ENCODE measurements at places on chromosomes 1 and 21.

GRCh38 chr21:41706678-41707077 lies 60.2 kb downstream of the RIPK4 start:
- DNase-seq, result no peak

DNA sequence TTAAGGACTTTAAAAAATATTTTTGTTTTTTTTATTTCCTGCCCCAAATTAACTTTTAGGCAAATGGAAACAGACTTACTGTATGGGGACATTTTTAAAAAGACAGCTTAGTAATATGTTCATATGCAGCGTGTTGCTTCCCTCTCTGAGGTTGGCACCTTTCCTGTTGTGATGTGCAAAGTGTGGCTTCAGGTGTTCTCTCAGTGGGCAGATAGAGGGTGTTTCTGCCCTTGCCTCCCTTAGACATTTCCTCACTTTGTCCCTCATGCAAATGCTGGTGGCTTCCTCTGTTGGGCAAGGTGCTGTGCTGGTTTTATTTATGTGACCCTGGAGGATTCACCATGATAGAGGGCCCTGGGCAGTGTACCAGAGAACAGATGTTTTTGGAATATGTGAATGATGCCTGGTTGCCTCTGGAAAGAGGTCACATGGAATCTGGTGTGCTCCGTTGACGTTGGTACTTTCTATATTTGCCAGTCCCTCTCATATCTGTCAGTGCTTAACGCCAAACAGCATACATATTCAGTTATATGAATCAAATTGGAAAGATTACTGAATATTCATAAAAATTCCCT lies 123.5 kb downstream of the PATJ start:
- peak; percentile 63 for DNase-seq

DNA sequence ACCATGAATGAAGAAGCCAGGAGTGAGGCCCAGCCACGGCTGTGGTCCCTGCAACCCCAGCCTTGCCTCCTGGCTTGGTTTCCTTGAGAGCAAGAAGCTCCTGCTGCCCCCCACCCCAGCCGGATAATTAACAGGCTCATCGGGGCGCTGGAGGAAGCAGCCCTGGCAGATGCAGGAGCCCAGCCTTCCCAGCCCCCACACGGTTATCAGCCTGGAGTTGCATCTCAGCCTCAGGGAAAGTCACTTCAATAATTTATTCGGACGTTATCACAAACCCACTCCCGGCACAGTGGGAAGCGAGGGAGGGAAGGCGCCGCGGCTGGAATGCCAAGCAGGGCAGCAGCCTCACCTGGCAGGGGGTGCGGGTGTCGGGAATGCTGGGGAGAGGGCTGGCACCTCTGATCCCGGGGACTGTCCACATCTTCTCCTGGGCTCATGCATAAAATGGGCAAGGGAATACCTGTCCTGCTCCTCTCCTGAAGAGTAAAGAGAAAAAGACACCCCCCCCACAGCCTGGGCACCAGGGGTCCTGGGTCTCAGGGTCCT lies 43.3 kb upstream of the LRP8 start:
- DNase-seq, result no peak

GRCh38 chr1:32151319-32151787 lies 28.1 kb upstream of the TXLNA start:
- no peak for DNase-seq

DNA sequence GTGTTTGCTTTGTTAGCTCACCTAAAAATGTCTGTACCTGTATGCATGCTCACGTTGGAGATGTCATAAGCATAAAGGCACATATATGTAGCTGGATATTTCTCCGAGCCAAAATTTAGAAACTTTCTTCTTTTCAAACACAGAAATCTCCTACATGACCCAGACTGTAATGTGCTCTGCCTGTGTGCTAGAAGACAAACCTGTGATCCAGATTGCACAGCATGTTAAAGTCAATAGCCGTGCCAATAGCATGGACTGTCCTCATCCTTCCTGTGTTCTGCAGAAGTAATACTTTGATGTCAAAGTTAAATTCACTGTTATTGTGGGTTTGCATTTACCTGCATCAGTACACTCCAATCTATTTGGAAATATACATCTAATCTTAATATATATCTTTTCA lies 346.2 kb upstream of the ZRANB2 start:
- DNase-seq, result no peak

DNA sequence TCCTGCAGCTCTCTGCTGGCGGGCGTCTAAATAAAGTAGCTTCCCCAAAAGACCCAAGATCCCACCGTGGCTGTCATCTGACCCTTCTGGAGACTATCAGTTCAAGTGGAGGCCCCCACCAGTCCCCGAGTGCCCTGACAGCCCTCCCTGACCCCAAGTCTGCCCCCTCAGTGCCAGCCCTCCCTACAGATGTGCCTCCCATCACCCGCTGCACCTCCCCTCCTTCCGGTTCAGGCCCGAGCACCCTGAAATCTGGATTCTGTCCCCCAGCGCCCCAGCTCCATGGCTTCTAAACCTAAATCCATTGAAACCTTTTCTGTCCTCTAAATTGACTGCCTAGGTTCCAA lies 595 bp downstream of the IL10RB start:
- peak; percentile 76 for DNase-seq

DNA sequence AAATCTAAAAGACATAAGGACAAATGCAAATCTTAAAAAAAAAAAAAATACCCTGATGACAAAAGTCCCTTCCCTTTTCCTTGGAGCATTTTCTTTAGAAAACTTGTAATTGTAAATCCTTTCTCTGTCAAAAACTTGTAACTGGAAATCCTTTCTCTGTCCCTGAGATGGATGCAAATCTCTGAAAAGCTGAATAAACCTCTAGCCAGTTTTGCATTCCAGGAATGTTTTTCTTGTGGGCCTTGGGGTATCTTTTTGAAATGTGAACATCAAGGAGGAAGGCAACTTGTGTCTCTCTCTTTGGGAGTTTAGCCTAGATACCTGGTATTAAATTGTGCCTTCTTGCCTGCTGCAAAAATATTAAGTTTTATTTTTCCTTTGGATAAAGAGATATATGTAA lies 305.3 kb downstream of the KCNT2 start:
- DNase-seq, result no peak

DNA sequence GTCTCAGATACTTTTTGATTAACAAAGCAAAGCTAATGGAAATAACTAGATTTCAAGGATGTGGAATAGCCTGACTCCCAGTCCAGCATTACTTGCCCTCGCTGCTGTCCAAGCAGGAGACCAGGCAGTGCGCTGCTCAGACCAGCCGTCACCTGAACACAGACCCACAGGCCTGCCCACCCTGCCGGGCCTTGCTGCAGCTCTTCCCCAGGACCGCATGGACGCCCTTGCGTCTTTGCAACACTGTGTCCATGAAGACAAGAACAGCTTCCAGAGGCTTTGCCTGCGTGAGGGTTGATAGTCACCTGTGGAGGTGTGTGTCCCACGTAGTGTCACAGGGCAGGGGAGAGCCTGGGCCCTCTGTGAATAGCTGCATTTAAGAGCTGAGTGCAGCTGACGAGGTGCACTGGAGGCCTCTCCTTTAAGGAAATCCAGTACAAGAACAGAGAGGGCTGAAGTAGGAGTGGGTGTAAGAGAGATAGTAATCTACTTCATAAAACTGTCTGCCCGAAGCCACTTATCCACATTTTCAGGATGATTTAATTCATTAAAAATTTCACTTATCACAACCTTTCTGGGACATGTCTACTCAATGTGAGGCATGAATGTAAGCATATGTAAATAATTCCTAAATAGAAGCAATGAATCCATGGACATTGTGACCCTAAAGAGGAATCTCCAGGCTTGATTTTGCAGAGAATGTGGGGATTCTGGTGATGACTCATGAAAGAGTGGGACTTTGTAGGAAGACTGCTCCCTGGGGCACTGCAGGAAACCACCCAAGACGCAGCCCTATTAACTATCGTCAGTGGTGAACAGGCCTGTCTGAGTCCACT lies 176.2 kb upstream of the RAB4A start:
- no peak for DNase-seq

- DNase-seq, result no peak
Observed at GRCh38 chr1:110668549-110668948, 6.2 kb downstream of the KCNA3 start.

- DNase-seq, result no peak
Observed at GRCh38 chr1:116826818-116827606, 72.8 kb downstream of the CD2 start.

DNA sequence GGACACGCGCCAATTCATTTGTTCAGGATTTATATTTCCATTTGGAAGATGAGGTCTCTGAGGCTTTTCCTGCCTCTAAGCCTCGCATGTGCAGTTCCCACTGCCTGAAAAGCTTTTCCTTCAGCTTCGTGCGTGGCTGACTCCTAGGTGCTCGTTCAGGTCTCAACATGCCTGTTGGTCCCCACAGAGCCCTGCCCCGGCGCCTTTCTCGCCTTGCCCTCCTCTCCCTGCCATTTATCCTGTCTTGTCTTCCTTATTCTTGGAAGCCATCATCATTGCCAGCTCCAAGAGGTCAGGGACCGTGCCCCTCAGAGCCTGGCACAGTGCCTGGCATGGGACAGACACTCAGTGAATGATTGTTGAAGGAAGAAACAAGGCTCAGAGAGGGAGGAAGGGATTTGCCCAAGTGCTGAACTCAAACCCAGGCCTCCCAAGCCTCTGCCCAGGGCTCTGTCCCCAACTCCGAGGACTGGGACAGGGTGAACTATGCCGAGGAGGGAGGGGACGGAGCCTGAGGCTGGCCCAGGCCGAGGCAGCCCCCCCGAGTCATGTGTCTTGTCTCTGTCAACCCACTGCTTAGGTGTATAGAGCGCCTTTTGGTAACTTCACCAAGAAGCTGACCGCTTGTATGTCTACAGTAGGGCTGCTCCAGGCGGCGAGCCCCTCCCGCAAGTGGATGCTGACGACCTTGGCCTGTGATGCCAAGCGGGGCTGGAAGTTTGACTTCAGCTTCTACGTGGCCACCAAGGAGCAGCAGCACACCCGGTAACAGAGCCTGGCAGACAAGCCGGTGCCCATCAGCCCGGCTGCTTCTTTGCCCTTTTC lies 47.3 kb downstream of the DISP3 start:
- DNase-seq, result no peak

- no peak for DNase-seq
Observed at GRCh38 chr1:58904299-58905125, 120.7 kb upstream of the JUN start.

GRCh38 chr1:93746021-93746812 lies 64.6 kb upstream of the BCAR3 start:
- no peak for DNase-seq

- no peak for DNase-seq
Observed at GRCh38 chr1:64848803-64849202, 103.9 kb downstream of the RAVER2 start.

DNA sequence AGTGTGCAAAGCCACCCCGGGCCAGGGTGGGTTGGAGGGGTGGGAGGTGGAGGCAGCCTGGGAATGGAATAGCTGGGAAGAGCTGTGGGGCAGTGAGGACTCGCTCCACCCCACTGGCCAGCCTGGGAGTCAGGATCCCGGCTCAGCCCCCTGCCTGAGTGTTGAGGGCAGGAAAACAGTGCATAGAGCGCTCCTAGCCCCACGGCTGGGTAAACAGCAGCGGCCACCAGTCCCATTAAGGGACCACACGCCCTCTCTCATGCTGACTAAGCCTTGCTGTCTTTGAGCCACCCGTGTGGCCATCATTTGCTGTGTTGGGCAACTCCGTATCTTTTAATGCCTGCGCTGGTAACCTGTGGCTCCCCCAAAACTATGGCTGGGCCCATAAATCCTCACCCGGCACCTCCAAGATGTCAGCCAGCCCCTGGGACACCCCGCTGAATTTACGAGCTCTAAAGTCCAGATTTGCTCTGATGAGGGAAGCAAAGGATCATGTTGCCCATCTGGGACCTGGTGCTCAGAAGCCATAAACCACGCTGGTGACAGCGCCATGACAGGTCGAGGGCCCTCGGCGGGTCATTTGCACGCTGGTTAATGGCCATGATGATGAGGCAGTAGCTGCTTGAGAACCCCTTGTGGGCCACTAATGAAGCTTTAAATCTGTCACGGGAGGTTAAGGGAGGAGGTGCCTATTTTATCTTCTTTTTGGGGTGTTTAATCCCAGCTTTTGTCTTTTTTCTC lies 34.9 kb downstream of the SYF2 start:
- peak; percentile 48 for DNase-seq

DNA sequence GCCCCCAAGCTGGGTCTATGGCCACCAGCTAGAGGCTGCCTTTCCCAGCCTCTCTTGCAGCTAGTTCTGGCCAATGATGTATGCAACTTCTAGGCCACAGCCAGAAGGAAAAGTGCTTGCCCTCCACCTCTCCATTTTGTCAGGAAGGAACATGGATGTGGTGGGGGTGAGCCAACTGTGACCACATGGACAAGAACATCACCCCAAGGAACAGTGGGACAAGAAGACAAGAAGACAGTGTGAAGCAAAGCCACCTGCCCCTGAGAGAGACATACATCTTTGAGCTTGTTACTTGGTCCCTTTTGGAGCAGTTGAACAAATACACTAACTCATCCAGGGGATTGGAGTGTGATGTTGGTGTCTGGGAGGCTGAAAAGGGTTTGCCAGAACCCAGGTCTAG lies 105.8 kb upstream of the EDN2 start:
- DNase-seq, result no peak

DNA sequence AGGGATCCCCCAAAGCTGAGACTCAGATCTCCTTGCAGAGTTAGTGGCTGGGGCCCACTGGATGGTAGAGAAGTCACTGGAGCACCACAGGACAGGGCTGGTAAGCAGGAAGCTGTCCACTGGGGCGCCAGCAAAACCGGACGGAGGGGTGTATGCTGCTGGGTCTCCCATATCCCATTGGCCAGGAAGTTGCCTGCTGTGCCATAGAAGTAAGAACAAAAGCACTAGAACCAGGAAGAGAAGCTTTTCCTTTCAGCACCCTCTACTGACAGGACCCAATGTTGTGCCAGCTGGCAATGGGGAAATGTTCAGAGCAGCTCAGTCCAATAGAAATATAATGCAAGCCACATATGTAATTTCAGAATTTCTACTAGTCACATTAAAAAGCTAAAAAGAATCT lies 146.6 kb downstream of the SPATA46 start:
- DNase-seq, result no peak

- no peak for DNase-seq
Observed at GRCh38 chr1:39675220-39675619, 3.3 kb upstream of the NT5C1A start.

DNA sequence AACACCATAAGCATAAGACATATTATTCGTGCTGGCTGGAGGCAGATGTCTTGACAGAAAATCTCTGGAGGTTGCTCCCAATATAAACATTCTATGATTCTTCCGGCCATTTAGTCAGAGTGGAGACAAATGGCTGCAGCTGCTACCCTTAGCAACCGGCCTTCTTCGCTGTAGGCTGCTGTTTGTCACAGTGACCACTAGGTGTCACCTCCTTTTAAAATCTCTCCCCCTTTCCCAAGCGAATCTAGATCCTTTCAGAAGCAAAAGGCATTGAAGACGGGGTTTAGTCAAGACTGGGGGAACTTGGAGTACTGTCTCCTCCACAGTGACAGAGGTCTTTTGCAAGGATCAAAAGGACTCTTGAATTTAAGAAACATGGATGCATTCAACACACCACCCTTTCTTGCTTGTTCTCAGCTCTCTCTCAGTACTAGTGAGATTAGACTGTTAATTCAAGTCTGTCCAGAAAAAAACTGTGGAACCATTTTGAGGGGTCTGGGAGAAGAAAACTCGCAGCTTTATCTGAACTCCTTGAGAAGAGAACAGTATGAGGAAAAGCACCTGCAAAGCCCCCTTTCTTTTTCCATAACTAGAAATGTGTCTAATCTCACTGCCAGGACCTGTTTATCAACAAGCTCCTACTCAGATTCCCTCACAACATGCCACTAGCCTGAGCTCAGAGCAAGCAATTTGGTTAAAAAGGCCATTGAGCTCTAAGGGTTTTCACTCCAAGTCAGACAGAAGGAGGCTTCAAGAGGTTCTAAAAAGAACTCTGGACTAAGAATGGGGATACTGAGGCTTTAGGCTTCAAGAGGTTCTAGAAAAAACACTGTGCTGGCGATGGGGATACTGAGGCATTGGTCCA lies 408.3 kb upstream of the PLXNA2 start:
- peak; percentile 78 for DNase-seq

Measured in Karpas-422 (cell line).